Omental fat pad (tissue), 4 donors: ENCODE measurements at places on chromosomes 13 and 19.

DNA sequence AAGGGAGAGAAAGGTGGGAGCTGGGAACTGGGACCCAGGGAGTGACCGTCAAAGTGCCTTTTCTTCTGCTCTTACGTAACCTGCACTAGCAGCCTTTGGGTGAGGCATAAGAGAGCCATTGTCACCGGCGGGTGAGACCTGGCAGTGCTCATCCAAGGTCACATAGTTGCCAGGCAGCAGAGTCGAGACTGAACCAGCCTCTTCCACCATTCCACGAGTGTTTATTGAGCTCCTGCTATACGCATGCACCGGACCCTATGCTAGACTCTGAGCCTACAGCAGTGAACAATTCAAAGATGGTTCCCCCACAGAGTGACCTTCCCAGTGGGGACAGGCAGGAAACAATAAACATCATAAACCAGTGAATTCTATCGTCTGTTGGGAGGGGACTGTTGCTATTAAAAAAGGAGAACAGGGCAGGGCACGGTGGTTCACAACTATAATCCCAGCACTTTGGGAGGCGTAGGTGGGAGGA, 18.6 kb upstream of the STRN4 start:
- DNase-seq, result no peak

DNA sequence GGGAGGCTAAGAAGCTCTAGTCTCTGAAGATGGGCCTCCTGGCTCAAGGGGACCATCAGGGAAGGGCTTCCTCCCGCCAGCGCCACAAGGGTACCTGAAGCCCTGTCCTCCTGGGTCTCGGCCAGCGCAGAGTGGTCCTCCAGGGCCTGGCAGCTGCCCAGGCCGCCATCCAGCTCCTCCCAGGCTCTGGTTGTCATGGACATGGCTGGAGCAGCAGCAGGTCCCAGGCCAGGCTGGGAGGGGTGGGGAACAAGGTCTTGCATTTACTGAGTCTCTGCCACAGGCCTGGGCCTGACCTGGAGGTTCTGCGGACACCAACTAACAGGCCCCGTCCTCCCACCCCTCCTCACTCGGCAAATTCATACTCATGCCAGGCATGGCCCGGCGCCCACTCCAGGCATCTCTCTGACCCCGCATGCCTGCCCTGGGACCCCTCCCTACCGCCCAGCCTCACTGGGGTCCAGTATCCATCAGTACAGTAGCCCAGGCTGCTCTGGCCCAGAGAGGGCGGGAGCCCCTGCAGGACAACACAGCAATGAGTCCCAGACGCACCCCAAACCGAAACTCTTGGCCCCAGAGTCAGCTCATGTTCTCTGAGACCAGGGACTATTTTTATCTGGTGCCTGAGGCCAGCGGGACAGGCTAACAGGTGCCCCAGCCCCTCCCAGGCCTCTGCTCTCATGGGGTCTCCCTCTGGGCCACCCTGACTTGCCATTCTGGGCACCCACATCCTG, 938 bp downstream of the JSRP1 start:
- no peak for DNase-seq

GRCh38 chr19:49506575-49507105, 5.8 kb upstream of the FCGRT start:
- DNase-seq, result no peak

- no peak for DNase-seq
Measured at GRCh38 chr13:29810145-29810742, 40.2 kb downstream of the UBL3 start.

DNA sequence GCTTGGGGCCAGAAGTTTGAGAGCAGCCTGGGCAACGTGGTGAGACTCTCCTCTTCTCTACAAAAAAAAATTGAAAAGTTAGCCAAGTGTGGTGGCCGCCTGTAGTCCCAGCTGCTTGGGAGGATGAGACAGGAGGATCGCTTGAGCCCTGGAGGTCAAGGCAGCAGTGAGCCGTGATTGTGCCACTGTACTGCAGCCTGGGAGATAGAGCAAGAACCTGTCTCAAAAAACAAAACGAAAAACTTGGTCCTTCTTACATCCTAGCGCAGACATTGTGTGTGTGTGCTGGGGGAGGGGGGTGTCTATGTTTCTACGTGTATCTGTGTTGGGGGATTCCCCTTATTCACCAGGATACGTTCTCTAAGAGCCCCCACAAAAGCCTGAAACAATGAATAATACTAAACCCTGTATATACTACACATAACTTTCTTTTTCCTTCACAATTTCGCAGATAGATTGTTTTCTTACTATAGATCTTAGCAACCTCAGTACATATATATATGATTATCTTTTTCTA, 7.9 kb downstream of the AXL start:
- DNase-seq, result no peak

DNA sequence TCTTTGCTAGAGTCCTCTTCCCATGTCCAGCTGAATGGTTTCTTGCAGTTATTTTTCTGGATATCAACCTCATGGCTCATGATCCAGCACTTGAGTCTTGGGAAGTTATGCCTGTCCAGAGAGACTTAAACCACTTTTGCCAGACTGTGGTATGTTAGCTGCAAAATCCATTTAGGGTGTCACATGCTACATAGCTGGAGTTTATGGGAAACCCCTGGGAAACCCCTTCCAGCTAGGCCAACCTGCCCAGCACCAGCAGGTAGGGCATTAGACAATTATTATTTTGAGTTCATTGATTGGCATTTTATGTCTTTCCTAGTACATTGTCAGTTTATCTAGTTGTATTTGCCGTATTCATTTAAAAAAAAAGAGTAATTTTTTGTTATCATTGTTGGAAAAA, 797.8 kb downstream of the EFNB2 start:
- DNase-seq, result no peak

GRCh38 chr13:111394211-111394922, 73.9 kb downstream of the TEX29 start:
- DNase-seq, result no peak

GRCh38 chr13:110339975-110340550, 33.0 kb downstream of the COL4A2 start:
- no peak for DNase-seq

DNA sequence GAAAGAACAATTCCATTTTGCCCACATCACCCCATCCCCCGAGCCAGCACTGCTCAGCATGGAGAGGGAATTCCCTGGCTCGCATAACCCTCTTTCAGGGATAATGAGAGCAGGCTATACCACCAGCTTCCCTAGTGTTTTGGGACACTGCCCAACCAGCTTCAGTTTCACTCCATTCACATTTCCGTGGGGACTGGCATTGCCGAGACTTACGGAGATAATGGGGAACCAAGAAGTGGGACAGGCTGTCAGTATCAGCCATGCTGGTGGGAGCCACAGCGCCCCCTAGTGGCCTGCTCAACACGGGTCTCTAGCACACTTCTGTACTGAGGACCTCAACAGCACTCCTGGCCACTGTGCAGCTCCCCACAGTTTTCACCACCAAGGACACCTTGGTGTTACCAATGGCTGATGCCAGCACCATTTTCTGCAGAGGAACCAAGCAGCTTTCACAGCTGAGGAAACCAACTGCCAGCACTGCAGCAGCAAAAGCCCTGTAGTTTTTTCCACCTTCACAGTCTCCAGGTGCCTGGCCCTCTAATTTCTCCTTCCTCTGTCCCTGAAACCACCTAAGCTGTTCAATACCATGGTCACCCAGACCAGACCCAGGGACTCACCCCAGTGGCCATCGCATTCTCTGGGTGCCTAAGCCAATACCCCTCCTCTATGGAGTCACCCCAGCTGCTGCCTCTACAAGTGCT, 23.7 kb downstream of the SLC6A16 start:
- DNase-seq, result peak; percentile 77

- DNase-seq, result no peak
Measured at GRCh38 chr19:32864318-32865007, 5.1 kb downstream of the SLC7A9 start.

- no peak for DNase-seq
Measured at GRCh38 chr13:78609464-78610205, 6.3 kb upstream of the POU4F1 start.

DNA sequence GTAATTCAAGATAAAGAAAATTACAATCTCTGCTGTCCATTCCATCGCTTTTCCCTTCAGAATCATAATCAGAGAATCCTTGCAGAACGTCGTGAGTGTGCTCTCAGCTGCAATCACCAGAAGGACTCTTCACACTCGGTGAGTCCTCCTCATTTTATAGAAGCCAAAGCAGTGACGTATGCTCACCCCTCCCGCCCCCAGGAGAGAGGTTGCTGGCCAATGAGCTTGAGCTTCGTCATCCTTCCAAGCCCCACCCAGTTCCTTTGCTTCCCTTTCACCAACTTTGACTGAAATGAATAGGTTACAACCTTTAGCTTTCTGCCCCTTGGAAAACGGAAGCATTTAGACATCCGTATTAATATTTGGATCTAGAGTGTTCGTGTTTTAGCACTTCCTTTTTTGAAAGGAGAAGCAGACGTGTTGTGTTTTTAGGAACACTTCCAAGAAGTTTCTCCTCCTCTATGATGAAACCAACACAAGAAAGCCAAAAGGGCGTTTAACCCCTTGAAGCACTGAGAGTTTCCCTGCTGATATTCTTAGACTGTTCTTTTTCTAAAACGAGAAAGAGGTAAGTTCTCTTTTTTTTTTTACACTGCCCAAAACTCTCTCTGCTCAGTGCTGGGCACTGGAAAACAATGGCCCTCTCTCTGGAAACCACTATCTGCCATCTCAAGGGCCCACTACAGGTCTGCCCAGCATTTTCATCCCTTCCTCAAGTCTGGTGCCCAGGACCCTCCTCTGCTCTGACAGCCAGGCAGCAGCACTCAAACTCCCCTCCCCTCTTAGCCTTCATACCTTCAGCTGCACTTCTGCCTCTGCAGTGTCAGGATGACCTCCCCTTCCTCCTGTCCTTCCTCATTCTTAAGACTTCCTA, 44.3 kb upstream of the CEACAM21 start:
- peak; percentile 45 for DNase-seq

- no peak for DNase-seq
Measured at GRCh38 chr19:16363133-16363851, 38.7 kb downstream of the KLF2 start.

DNA sequence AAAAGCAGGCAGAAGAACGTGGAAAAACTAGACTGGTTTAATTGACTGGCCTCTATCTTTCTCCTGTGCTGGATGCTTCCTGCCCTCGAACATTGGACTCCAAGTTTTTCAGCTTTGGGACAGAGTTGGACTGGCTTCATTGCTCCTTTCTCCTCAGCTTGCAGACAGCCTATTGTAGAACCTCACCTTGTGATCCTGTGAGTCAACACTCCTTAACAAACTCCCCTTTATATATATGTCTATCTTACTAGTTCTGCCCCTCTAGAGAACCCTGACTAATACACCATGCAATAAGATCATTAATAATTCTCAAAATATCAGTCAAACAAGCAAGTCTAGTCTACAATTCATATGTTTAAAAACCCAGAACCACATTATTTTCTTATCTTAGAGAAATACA, 662.4 kb downstream of the TBC1D4 start:
- DNase-seq, result no peak

- DNase-seq, result no peak
Measured at GRCh38 chr19:2012941-2013682, 2.4 kb downstream of the BTBD2 start.

DNA sequence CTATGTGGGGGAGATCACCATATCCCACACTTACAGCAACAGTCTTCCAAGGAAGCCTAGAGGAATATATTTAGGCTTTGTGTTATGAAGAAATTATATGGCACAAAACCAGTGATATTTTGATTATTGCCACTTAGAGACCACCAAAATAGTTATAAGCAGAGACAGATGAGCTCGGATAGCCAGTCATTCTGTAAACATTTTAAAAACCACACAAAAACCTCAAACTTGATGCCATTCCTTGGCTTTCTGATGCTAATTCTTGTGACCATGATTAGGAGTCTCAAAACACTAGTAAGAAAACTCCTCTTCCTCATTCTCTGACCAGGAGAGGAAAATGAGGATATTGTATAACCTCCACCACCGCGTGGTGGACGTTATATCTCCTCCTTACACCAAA, 496.4 kb downstream of the FOXO1 start:
- DNase-seq, result no peak

- DNase-seq, result no peak
Measured at GRCh38 chr19:7124782-7125181, 55.3 kb downstream of the ZNF557 start.

- DNase-seq, result no peak
Measured at GRCh38 chr13:41018602-41018948, 541 bp downstream of the ELF1 start.

DNA sequence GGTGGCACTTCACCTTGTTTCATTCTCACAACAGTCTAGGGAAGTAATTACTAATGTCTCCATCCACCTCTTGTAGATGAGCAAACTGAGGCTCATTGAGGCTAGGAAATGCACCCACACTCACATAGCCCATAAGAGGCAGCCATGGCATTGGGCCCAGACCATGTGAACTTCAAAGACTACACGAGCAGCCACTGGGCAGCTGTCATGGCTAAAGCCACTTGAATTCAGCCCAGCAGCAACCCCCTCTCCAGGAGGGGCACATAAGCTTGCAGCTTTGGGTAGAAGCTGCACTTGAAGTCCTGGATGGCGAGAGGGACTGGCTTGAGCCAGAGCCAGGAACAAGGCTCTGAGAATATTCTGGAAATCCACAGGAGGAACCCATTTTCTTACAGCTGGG, 13.4 kb downstream of the ALOX5AP start:
- no peak for DNase-seq

DNA sequence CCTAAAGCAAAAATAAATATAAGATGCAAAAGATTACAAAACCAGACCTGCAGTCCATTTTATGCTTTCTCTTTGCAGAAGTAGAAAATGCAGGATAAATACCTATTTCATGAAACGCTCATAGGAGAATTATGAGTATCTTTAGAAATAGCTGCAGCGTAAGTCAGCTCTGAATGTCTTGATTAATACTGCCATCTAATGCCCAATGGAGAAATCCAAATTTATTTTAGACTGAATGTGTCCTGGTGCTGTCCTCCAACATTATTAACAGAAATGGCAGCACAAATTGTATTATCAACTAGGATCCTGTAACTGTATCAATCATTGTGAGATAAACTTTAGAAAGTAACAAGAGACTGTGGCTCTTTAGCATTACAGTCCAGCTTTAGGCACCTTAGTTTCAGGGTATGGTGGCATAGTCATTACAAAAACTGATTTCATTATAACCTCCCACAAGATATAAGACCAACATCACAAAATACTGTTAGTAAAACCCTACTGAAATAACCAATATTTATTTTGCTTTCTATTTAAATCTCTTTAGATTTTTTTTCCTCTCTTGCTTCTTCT, 162.1 kb upstream of the MIR17HG start:
- DNase-seq, result no peak

GRCh38 chr19:8526345-8527091, 12.6 kb upstream of the ZNF414 start:
- DNase-seq, result peak; percentile 86

- no peak for DNase-seq
Measured at GRCh38 chr13:40420160-40420740, 246.2 kb downstream of the FOXO1 start.

DNA sequence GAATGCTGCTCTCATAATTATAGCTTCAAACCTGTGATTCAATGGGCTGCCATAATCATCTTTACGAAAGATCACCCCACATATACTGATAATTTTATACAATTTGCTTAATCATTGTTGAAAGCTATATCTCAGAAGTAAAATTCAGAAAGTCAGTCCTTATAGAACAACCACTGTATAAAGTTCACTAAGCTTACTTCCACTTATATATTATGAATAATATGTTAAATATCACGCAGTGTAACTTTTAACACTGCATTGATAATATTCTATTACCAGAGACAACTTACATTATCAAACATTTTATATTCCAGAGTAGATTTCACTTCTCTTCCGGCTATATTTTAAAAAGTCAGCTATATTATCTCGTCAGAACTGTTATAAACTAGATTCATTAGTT, 550.1 kb upstream of the PCDH20 start:
- DNase-seq, result no peak

- no peak for DNase-seq
Measured at GRCh38 chr19:31595521-31595920, 246.3 kb upstream of the TSHZ3 start.

- DNase-seq, result no peak
Measured at GRCh38 chr13:67193979-67194378, 36.2 kb downstream of the PCDH9 start.
